ENCODE measurements at places on chromosomes 1 and 21. TPM values are rescaled to one million over a fixed set of nuclear protein-coding genes. Genes with fewer than 3 reads are reported as not detected.

Gene S1PR1
- total RNA-seq, result 118 TPM

Gene FAM229A
- total RNA-seq, result 4.4 TPM

Gene DNAJC11
- total RNA-seq, result 80.4 TPM

Gene S100A12
- total RNA-seq, result not detected

Gene FCMR
- 75.6 TPM for total RNA-seq

Data from CD8-positive, alpha-beta memory T cell (primary cell).